ENCODE measurements at places on chromosomes 16 and 17. TPM values are rescaled to one million over a fixed set of nuclear protein-coding genes. Genes with fewer than 3 reads are reported as not detected.

DNA sequence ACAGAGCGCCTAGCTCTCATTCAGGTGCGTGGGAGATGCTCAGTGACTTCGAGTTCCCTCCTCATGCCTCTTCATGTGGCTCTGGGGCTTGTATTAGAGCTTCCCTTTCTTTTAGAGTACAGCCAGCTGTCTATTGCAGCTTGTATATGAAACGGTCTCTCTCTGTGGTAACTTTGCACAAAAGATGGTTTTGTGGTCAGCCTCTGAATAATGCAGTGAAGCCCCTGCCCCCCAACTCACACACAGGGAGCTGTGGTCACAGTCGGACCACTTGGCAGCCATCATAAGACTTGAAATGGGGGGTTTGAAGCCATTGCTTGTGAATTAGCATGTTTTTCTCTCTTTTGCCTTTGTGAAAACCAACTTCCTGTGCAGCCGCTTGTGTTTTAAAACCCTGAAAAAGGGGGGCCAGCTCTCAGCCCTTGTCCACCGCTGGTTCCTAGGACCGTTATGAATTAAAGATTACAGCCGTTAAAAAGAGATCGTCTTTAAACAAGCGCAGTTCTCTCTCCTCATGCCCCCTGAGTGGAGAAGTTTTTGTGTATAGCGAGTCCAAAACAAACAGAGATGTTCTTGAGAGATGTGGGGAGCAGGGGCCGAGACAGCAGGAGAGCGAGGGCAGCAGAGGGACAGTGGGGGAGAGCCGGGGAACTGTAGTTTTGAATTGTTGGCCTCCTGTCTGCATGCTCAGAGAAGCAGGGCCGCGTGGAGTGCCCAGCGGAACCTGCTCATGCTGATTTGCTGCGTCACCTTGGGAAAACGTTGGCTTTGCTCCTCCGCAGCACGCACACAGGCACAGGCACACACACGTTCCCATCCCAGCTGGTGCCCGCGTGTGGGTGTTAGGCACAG, 199.0 kb downstream of the MSI2 start:
- DNase-seq, result no peak

- DNase-seq, result no peak
These were observed 157.2 kb downstream of the SEC14L1 start for GRCh38 chr17:77297693-77298666.

DNA sequence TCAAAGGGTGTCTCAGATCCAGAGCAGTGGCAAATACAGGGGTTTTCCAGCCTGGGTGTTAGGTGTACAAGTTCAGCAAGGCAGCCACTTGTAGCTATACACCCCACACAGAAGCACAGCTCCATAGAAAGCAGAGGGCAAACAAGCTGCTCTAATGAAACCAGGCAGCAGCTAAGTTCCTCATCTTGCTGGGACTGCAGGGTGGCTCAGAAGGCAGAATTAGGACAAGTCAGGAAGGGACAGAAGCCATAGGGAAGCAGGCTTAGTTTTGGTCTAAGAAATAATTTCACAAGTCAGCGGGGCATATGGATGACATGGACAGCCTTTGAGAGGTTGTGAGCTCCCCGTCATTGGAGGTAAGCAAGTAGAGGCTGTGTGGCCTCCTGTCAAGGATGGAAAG, 23.7 kb downstream of the CNGB1 start:
- no peak for DNase-seq

DNA sequence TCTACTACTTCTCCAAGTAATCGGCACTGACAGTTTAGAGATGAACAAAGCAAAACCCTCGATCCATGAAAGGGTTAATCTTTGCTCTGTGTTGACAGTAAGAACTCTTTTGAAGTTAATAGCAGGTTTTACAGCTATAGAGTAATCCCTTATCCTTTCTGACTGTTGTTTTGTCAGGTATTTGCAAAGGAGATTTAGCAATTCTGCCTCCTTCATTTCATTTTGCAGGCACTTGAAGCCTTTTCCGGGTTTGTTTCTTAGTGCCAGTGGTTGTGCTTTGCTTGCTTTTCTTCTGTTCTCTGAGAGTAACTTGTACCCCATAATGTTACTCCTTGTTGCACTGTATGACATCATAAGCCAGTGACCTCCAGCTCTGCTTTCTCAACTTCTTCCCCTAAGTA, 64.5 kb downstream of the TANGO6 start:
- no peak for DNase-seq

TP53TG3E gene
- not detected for total RNA-seq

GRCh38 chr17:75335315-75335714, 46.1 kb upstream of the SLC25A19 start:
- no peak for DNase-seq

SOST gene
- total RNA-seq, result not detected

GRCh38 chr17:49903523-49903922, 55.7 kb upstream of the TAC4 start:
- DNase-seq, result no peak

GRCh38 chr16:2815299-2815771, 1.7 kb upstream of the PRSS21 start:
- no peak for DNase-seq

DNA sequence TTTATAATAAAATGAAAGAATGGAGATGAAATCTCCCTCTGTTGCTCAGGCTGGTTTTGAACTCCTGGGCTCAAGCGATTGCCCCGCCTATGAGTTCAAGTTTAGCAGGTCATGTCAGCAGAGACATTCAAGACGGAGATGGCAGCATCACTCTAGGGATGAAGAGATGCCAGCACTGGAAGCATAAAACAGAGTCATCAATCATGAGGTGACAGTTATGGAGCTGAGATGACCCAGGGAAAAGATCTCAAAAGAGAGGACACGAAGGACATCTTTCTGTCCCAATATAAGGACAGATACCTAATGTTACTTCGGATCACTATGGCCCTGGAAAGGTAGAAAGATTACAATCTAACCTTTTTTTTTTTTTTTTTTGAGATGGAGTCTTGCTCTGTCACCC, 11.0 kb upstream of the LCMT1 start:
- DNase-seq, result no peak

All from mucosa of gallbladder (tissue), 1 donor.